ENCODE measurements at places on chromosomes 3 and 15. TPM values are rescaled to one million over a fixed set of nuclear protein-coding genes. Genes with fewer than 3 reads are reported as not detected.

GRCh38 chr3:4821338-4821737 is 157.9 kb upstream of the BHLHE40 start:
- H3K4me3 ChIP-seq: no peak overlapping the region
- peaks cover 3% of the 10 kb centered on the region for H3K36me3 ChIP-seq
- no peak for DNase-seq
- H3K4me1 ChIP-seq: peaks cover 17% of the 10 kb centered on the region
- no peaks in the 10 kb centered on the region for H3K27me3 ChIP-seq
- no peak overlapping the region for H3K27ac ChIP-seq

GRCh38 chr3:58999774-59000160 is 50.1 kb downstream of the CFAP20DC start:
- H3K4me3 ChIP-seq: no peak overlapping the region
- H3K27me3 ChIP-seq: no peaks in the 10 kb centered on the region
- no peak overlapping the region for H3K27ac ChIP-seq
- DNase-seq: no peak

GRCh38 chr15:84917452-84917851 is 33.0 kb downstream of the SLC28A1 start:
- no peaks in the 10 kb centered on the region for H3K36me3 ChIP-seq
- H3K4me1 ChIP-seq: peaks cover 30% of the 10 kb centered on the region
- DNase-seq: no peak
- H3K27me3 ChIP-seq: no peaks in the 10 kb centered on the region

GRCh38 chr3:130514681-130515080 is 2.3 kb upstream of the COL6A6 start:
- peaks cover 34% of the 10 kb centered on the region for H3K27me3 ChIP-seq
- H3K27ac ChIP-seq: no peak overlapping the region
- H3K4me3 ChIP-seq: no peak overlapping the region
- H3K4me1 ChIP-seq: no peaks in the 10 kb centered on the region

DNA sequence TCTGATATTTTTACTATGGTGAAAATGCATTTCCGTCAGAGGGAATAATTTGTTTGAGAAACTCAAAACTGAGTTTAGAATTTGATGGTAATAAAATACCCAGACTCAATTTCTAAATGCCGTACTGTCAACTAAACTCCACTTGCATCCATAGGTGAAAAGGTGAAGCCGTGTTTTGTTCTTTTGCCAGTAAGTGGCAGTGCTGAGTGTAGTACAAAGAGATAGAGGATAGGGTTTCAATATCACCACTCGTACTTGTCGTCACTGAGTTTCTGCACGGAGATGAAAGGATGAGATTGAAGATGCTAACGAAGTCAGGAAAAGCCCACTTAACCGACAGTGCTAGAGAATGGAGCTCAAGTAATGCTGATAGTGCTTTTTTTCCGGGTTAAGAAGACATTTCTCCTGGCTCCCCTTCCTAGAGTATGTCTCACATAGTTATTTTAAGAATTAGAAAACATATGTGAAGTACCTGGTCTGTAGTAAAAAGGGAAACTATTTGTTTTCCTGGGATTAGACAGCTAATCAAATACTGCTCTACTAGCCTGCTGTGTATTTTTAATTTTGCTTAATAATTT is 345.1 kb downstream of the IL5RA start:
- H3K27me3 ChIP-seq: no peaks in the 10 kb centered on the region
- no peak for DNase-seq
- H3K4me3 ChIP-seq: no peak overlapping the region

DNA sequence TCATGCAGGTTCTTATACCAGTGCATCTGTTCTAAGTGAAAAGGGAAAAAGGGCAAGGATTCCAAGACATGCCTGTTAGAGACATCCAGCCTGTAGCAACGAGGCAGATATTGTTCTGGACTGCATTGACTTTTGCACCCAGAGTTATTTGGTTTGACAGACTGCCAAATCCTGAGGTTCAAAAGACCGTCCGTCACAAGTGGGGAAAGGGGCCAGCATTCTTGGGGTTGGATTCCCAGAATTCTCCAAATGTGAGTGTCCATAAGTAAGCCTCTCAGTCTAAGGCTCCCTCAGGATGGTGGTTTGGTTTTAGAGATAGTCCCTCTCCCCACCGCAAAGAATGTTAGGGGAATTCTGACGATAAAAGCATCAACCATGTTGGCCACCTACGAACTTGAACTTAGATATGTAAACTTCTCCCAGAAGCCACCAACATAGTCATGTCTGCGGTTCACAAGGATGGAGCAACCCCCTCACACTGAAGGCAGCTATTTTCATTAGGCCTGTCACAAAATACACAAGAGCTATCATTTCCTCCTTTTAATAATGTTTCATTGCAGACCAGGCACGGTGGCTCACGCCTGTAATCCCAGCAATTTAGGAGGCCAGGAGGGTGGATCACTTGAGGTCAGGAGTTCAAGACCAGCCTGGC is 13.6 kb upstream of the LACTB start:
- H3K4me3 ChIP-seq: no peak overlapping the region
- H3K36me3 ChIP-seq: no peaks in the 10 kb centered on the region
- no peak overlapping the region for H3K27ac ChIP-seq
- no peaks in the 10 kb centered on the region for H3K27me3 ChIP-seq
- no peaks in the 10 kb centered on the region for H3K4me1 ChIP-seq
- DNase-seq: no peak

DNA sequence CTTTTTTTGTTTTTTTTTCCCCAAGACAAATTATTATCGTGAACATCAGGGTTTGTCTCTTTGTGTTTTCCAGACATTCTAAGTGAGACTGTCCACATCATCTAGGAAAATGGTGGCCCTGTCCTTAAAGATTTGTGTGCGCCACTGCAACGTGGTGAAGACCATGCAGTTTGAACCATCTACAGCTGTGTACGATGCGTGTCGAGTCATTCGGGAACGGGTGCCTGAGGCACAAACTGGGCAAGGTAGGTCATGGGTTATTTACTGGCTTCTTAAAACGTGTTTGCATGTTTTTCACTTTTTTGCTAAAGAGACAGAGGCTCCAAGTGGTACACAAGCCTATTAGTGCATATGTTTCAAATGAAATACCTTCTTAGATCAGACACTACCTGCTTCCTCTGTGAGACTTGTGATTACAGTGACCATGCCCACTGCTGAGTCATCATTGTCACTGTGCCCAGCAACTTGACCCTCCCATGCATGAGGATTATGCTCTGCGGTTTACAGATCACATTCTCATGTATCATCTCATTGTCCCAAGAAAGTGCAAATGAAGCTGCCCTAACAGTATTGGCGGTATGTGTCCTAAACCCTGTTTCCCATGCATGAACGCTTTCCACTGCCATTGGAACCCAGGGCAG is 395.2 kb upstream of the TPM1 start:
- H3K27me3 ChIP-seq: no peaks in the 10 kb centered on the region
- no peaks in the 10 kb centered on the region for H3K36me3 ChIP-seq
- no peak for DNase-seq

The ARL14 gene
- not detected for total RNA-seq

- no peak overlapping the region for H3K27ac ChIP-seq
- no peak overlapping the region for H3K4me3 ChIP-seq
- no peaks in the 10 kb centered on the region for H3K27me3 ChIP-seq
Measured at GRCh38 chr15:70479056-70479455, 284.3 kb downstream of the UACA start.

DNA sequence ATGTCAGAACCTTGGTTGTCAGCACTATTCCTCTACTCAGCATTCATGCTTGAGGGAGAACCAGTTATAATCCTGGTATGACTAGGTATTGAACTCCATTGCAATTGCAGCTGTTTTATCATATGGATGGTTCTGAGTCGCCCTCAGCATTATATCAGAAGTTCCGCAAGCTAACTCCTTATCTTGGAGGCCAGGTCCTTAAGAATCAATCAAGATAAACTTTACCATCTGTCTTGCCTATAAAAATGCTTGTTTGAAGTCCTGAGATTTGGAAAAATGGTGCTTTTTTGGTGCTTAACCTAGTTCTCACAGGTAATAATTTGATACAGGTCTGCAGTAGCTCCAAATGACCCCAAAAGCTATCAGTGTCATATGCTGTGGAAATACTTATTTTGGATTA is 16.3 kb upstream of the PLSCR1 start:
- no peaks in the 10 kb centered on the region for H3K36me3 ChIP-seq
- H3K4me3 ChIP-seq: no peak overlapping the region
- no peak for DNase-seq
- no peaks in the 10 kb centered on the region for H3K27me3 ChIP-seq
- H3K27ac ChIP-seq: no peak overlapping the region

The ARMC8 gene
- 42.9 TPM for total RNA-seq

The FAM131A gene
- total RNA-seq: 31.5 TPM

GRCh38 chr3:152447511-152447910 is 178.8 kb downstream of the MBNL1 start:
- H3K27me3 ChIP-seq: no peaks in the 10 kb centered on the region
- H3K4me3 ChIP-seq: no peak overlapping the region
- no peak overlapping the region for H3K27ac ChIP-seq
- peaks cover 78% of the 10 kb centered on the region for H3K36me3 ChIP-seq

- H3K36me3 ChIP-seq: no peaks in the 10 kb centered on the region
- no peak for DNase-seq
- H3K27ac ChIP-seq: peak overlapping the region; percentile 90
- H3K27me3 ChIP-seq: no peaks in the 10 kb centered on the region
- peaks cover 12% of the 10 kb centered on the region for H3K4me1 ChIP-seq
Measured at GRCh38 chr3:184812662-184813042, 686 bp downstream of the VPS8 start.

The CLDN1 gene
- total RNA-seq: 0.59 TPM

The GCSAM gene
- 0.27 TPM for total RNA-seq

The LYZL4 gene
- total RNA-seq: not detected

GRCh38 chr3:121231872-121232271 is 313.9 kb downstream of the POLQ start:
- H3K4me3 ChIP-seq: no peak overlapping the region
- no peaks in the 10 kb centered on the region for H3K4me1 ChIP-seq
- no peak for DNase-seq
- no peak overlapping the region for H3K27ac ChIP-seq
- H3K36me3 ChIP-seq: no peaks in the 10 kb centered on the region

GRCh38 chr3:26106228-26106627 is 316.3 kb downstream of the OXSM start:
- H3K27ac ChIP-seq: peak overlapping the region; percentile 50
- no peak for DNase-seq
- H3K4me1 ChIP-seq: peaks cover 22% of the 10 kb centered on the region

- no peaks in the 10 kb centered on the region for H3K27me3 ChIP-seq
- H3K36me3 ChIP-seq: no peaks in the 10 kb centered on the region
- H3K4me3 ChIP-seq: no peak overlapping the region
- no peak overlapping the region for H3K27ac ChIP-seq
- DNase-seq: no peak
Measured at GRCh38 chr3:36924744-36925521, 19.9 kb downstream of the TRANK1 start.

The PP2D1 gene
- total RNA-seq: not detected

The KBTBD12 gene
- 29.7 TPM for total RNA-seq

DNA sequence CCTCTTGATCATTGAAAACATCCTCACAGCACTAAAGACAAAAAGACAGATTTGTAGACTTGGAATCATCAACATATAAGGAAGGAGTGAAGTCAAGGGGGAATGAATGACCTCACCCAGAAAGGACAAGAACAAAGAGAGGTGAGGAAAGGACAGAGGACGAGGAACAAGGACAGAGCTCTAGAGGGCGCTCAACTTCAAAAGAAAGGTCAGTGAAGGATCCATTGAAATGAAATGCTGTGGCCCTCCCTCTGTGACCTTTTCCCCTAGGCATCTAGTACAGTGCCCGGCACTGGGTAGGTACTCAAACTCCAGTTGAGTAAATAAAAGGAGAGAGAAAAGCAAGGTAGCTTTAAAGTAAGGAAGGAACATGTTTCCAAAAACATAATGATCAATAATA is 2.6 kb downstream of the ATP8B4 start:
- DNase-seq: no peak
- H3K4me3 ChIP-seq: no peak overlapping the region
- no peaks in the 10 kb centered on the region for H3K27me3 ChIP-seq
- H3K4me1 ChIP-seq: no peaks in the 10 kb centered on the region
- H3K36me3 ChIP-seq: no peaks in the 10 kb centered on the region

GRCh38 chr3:9901967-9902366 is 681 bp upstream of the IL17RE start:
- no peaks in the 10 kb centered on the region for H3K27me3 ChIP-seq
- no peak for DNase-seq
- H3K4me3 ChIP-seq: no peak overlapping the region
- H3K27ac ChIP-seq: no peak overlapping the region
- H3K4me1 ChIP-seq: peaks cover 4% of the 10 kb centered on the region

GRCh38 chr3:13282986-13283876 is 136.9 kb downstream of the NUP210 start:
- peaks cover 27% of the 10 kb centered on the region for H3K27me3 ChIP-seq
- no peak for DNase-seq
- peak overlapping the region; percentile 64 for H3K4me3 ChIP-seq
- H3K4me1 ChIP-seq: peaks cover 6% of the 10 kb centered on the region

GRCh38 chr3:79765911-79766310 is 1.9 kb downstream of the ROBO1 start:
- no peak overlapping the region for H3K27ac ChIP-seq
- no peaks in the 10 kb centered on the region for H3K36me3 ChIP-seq
- H3K4me3 ChIP-seq: no peak overlapping the region
- DNase-seq: no peak
- H3K4me1 ChIP-seq: no peaks in the 10 kb centered on the region
